ENCODE measurements at places on chromosomes 5 and 9. TPM values are rescaled to one million over a fixed set of nuclear protein-coding genes. Genes with fewer than 3 reads are reported as not detected.

Gene ST6GALNAC4
- total RNA-seq = 45.9 TPM

Gene GARIN3
- total RNA-seq = not detected

Gene LCN1
- not detected for total RNA-seq

Gene LHX3
- not detected for total RNA-seq

Gene QRFP
- not detected for total RNA-seq

Gene TIGD6
- 4.1 TPM for total RNA-seq

Gene ANKRD20A1
- total RNA-seq = 2.5 TPM

Gene PGM5
- total RNA-seq = 1.9 TPM

Gene FOXD4L4
- 0.15 TPM for total RNA-seq

Gene LMNB1
- total RNA-seq = 134 TPM

Gene LECT2
- not detected for total RNA-seq

Gene BARHL1
- not detected for total RNA-seq

Gene PCDHGB6
- total RNA-seq = 4.8 TPM

Gene PCDHA10
- total RNA-seq = 0.07 TPM

Gene CDH18
- not detected for total RNA-seq

Gene LHX2
- not detected for total RNA-seq

Gene FAM81B
- total RNA-seq = not detected

Gene PROB1
- 1.9 TPM for total RNA-seq

Gene PCDHB15
- 0.55 TPM for total RNA-seq

Gene TEX10
- total RNA-seq = 21.2 TPM

Gene RNF183
- total RNA-seq = not detected

Gene CDC20B
- total RNA-seq = 0.14 TPM

Gene CYLC2
- total RNA-seq = not detected

Gene CARD6
- total RNA-seq = 21.1 TPM

Gene CCDC192
- total RNA-seq = not detected

Gene CBY3
- not detected for total RNA-seq

Gene PCDHGB1
- total RNA-seq = 0.62 TPM

Gene SOHLH1
- total RNA-seq = not detected

Gene CNTFR
- total RNA-seq = not detected

Gene INSL6
- total RNA-seq = not detected

Gene ZNF484
- total RNA-seq = 6.7 TPM
